GM12864 (cell line): ENCODE measurements at places on chromosomes 7 and 10.

- no peak for DNase-seq
These were observed 6.3 kb downstream of the SMURF1 start for GRCh38 chr7:99137411-99138180.

GRCh38 chr7:37018954-37019353 is 294.7 kb upstream of the AOAH start:
- DNase-seq: peak; percentile 22

GRCh38 chr10:22379059-22379458 is 33.8 kb downstream of the SPAG6 start:
- DNase-seq: peak; percentile 65

DNA sequence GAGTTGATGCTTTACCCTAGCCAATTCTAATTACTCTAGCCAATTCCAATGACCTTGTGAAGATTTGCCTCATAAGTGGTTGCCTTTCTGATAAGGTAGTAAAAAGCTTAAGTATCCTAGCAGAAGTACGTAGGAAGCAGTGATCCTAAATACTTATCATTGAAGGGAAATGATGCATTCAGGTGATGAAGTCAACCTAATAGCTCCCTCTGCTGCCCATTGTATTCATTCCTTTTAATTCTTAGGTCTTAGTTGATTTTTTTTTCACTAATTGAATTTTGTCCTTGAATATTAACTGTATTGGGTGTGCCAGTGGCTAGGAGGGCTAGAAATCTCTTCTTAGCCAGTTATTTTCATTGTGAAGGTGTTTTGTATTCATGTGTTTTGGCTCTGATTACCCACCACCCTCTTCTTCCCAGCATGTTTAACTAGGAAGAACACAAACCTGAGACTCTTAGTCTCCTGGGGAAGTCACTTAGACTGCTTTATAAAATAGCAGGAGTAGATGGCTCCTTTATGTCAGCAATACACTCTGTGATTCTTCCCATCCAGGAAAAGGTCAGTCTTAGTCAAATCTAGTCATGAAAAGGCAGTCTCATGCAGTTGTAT is 46.3 kb downstream of the PLEKHA8 start:
- DNase-seq: no peak

- no peak for DNase-seq
These were observed 23.4 kb downstream of the FRMPD2 start for GRCh38 chr10:48251152-48251524.

- DNase-seq: no peak
These were observed 7.1 kb upstream of the MGMT start for GRCh38 chr10:129459762-129460539.

DNA sequence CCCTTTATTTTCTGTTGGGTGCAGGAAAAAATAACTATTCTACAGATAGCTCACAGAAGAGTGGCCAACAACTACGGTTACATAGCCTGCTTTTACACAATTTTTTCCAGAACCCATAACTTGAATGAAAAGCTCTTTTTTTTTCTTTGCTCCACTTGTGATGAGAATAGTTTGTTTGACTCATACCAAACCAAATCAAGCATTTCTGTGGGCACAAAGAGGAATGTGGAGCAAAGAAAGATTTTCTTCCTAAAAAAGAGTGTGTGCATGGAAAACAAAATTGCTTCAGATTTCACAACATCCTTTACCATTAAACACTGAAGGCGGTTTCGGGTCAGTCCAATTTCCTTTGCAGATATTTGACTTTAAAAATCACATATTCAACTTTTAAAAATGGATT is 54.8 kb upstream of the RAB11FIP2 start:
- DNase-seq: no peak

GRCh38 chr7:33191340-33191739 is 62.0 kb downstream of the BBS9 start:
- peak; percentile 15 for DNase-seq

DNA sequence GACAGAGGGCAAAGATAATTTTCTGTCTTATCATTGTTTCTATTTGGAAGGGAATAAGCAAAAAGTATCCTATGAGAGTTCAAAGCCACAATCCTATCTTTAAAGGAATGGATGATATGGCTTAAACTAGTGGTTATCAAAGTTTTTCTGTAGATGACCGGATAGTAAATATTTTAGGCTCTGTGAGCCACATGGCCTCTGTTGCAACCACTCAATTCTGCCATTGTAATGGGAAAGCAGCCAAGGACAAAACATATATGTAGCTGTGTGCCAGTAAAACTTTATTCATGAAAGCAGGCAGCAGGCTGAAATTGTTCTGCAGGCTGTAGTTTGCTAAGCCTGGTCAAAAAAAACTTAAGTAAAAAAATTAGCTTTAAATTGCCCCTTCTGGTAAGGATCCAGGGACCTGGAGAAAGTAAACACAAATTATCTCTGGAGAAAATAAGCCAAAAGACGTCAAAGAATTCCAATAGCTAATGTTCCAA is 73.3 kb downstream of the THSD7A start:
- no peak for DNase-seq

GRCh38 chr10:12712293-12712983 is 289.1 kb downstream of the CCDC3 start:
- no peak for DNase-seq

DNA sequence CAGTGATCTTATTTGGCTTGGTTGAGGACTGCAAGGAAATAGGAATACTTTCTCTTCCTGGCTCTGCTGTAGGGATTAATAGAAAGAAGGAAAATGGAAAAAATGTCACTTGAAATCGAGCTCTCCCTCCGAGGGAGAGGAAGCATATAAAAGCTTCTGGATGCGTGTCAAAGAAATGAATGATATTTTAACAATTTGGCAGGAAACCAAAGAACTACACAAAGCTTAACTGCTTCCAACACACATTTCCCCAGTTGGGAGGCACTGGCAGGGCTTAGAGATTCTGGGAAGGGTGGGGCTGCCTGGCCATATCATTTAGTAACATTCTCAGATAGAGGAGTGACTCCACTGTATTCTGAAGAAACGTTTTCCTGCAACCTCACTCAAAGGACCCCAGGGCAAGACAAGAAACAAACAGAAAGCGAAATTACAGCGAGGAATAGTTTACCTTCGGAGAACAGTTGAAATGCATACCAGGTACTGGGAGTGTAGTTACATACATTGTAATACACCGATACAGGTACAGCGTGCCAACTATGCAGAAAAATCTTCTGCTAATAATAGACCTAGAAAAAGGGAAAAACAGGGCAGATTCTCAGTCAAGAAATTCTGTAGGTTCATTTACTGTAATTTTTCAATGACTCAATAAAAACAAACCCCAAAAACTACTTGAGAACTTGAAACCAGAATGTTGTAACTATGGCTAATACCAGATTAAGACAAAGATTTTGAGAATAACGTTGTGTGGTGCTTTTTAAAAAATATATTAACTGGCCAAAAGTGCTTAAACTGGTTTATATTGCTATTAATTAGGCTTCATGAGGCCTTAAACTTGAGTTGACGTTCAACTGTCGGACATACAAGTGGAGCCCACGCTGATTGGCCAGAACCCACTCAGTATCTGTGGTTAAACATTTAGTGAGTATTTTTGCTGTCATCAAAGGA is 75.7 kb upstream of the ASAH2 start:
- no peak for DNase-seq

GRCh38 chr7:130803127-130803526 is 69.1 kb upstream of the KLF14 start:
- no peak for DNase-seq

GRCh38 chr7:39709029-39709428 is 85.7 kb downstream of the RALA start:
- DNase-seq: no peak

GRCh38 chr7:44050121-44050914 is 5.8 kb downstream of the DBNL start:
- DNase-seq: no peak

DNA sequence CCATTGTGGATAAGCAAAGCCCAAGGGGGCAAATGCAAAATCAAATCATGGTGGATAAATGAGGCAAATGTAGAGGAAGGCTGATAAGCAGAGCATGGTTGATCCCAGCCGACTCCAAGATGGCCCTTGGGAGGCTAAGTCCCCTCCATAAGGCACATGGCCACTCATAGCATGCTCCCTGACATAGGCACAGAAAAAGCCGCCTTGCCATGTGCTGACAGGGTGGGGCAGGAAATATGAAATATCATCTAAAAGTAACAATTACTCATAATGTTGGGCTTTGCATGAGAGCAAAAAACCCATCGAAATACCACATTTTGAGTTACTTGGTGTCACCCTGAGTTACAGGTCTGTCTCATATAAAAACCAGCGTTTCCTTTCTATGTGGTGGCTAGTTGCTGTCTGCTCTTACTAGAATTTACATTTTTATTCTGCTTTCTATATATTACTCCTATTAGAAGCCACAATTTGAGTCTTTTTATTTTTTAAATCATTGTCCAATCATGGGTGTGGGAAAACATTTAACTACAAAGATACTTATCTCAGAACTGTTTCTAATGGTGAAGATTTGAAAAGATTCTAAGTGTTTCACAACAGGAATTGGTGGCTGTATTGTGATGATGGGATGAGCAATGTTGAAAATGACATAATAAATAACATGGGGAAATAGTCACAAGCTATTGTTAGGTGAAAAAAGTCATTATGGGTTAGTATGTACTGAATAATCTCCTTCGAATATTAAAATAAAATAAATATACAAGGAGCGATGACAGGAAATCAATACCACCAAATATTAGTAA is 102.7 kb downstream of the CUBN start:
- DNase-seq: no peak

DNA sequence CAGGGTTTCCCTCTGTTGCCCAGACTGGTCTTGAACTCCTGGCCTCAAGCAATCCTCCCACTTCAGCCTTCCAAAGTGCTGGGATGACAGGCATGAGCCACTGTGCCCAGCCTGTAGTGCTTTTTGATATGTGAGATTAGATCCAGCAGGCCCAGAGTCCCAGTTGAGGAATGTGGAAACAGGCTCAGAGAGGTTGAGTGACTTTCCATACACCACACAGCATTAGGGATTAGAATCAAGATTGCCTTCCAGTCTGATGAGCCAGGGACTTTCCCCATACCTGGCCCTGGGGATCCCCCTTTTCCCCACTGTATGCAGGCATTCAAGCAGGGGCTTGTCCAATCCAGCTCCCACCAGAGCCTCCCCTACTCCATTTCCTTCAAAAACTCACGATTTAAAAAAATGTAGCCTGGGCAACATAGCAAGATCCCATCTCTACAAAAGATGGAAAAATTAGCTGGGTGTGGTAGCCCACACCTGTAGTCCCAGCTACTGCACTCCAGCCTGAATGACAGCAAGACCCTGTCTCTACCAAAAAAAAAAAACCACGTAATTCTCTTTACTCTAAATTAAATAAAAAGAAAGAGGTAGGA is 75.0 kb upstream of the GTF2I start:
- no peak for DNase-seq

- no peak for DNase-seq
These were observed 39.8 kb upstream of the ARL4A start for GRCh38 chr7:12647364-12648219.

DNA sequence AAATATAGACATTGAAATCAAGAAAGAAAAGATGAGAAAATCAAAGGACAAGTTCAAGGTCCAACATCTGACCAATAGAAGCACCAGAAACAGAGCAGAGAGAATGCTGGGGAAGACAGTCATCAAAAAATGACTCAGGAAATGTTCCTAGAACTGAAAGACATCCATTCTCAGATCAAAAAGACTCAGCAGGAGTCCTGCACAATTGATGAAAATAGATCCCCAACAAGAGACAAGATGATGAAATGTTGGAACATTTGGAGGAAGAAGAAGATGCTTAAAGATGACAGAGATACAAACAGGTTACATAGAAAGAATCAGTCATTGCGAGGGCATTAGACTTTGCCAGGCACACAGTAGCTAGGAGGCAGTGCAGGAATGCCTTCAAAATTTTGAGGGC is 30.0 kb upstream of the EIF5AL1 start:
- DNase-seq: no peak
